ENCODE measurements at places on chromosomes 5 and 9.

GRCh38 chr5:395921-396530, 47.0 kb upstream of the EXOC3 start:
- peak; percentile 6 for DNase-seq

DNA sequence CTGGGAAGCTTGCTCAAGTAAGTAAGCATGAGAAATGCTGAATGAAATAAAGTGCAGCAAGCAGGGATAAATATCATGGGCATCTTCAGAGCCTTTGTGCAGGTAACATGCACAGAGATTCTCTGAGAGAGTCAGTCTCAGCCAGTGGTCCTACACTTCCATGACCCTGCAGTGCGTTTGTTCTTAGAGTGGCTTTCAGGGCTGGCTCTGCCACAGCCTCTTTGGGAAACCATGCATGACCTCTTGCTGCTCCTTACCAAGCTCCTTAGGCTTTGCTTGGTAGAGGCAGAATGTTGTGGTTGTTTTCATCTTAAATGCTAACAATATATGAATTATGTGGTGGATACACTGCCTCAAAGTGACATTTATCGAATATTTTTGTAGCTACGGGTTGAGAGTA, 5.4 kb downstream of the SYK start:
- no peak for DNase-seq

GRCh38 chr9:77983320-77983662, 48.3 kb downstream of the GNAQ start:
- DNase-seq = no peak

GRCh38 chr5:116084871-116085715, at the start of gene COMMD10:
Gene COMMD10, plus strand, starts transcription at chr5:116085025.
- DNase-seq = peak; percentile 77

DNA sequence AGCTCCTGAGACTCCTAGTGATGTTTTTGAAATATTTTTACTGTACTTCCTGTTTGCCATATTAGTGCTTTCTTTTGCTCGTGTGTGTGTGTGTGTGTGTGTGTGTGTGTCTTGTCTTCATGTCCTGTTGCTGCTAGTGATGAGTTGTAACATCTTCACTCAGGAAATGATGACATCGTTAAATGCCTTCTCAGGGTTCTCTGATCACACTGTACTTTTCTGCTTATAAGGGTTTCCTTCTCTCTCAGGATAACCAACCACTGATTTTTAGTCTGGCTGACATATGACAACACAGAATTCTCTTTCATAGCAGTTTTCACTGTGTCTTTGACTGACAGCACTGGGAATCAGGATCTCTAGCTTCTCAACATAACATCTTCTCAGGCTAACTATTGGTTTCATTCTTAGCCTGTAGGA, 16.1 kb downstream of the SV2C start:
- DNase-seq = peak; percentile 41

GRCh38 chr9:34332076-34332964, 3.0 kb downstream of the NUDT2 start:
- no peak for DNase-seq
